ENCODE measurements at places on chromosomes 16 and 17. TPM values are rescaled to one million over a fixed set of nuclear protein-coding genes. Genes with fewer than 3 reads are reported as not detected.

GRCh38 chr16:89925596-89926079 is 2.5 kb downstream of the TUBB3 start:
- no peak for DNase-seq

DNA sequence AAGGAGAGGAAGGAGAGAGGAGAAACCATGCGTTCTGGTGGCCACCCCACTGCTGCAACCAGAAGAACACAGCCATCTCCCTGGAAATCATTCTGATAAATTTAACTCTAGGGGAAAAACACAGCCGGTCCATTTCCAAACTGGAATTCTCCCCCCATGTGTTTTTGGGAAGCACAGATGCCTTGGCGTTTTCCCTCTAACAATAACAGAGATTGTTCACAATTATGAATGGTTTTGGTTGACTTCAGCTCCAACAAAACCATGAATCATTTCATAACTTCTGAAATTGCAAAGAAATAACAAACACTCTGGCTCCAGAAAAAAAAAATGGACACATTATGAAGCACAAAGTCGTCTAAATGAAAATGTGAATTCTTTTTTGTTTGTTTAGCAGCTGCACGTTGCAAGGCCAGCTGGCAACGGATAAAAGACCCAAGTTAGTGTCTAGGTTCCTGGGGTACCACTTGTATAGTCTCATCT is 46.2 kb downstream of the GNAO1 start:
- DNase-seq: no peak

The ENKD1 gene
- 10.4 TPM for total RNA-seq

DNA sequence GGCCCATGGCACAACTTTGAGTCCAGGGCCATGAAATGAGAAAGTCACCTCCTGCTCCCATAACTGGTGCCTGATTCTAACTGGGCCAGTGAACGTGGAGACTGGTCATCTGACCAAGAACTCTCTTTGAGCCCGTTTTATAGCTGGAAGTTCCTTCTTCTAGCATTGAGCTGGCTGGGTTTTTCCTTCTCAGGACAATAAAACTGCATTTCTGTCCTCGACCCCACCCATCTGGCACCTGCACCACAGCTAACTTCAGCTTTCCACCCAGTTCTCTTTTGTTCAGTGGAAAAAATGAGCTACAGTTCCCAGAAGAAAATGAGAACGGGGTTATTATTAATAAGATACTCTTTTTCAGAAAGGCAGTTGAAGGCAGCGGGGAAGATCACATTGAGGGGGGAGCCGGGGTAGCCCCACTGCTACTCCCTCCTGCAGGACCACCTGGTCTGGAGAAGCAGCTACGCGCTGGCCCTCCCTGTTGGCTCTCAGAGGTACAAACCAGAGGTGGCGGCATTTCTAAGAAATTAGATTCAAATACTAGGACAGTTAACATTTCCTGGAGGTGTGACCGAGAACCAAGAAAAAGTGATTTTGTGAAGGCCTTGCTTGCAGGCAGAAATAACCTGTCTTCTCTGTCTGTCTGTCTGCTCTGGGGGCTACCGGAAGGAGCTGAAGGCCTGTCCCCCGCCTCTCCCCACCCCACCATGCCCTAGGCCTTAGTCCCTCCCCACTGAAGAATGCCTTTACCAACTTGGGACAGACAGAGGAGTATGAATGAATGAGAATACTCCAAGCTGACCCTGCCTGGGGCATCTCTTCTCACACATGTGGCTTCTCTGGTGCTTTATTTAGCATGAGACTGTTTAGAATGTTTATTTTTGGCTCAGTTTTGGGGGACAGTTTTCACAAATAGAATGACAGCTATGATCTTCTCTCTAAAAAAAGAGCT is 123.9 kb downstream of the XYLT1 start:
- DNase-seq: no peak

GRCh38 chr17:44970136-44970741 is 2.1 kb upstream of the C1QL1 start:
- no peak for DNase-seq

DNA sequence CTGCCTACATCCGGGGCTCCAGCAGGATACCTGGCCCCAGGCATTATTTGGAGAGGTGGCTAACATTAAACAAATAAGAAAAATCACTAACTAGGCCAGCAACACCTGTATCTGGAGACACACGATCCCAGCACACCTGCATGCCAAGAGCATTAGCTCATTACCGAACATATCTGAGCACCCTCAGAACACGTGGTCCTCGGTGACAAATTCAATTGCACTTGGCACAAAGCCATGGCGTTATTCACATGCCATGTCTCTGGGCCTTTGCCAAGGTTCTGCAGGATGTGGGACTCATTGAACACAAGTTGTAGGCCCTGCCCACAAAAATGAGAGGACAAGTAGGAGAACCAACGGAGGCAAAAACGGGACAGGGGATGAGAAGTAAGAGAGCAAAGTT is 552.3 kb downstream of the TOX3 start:
- DNase-seq: no peak

GRCh38 chr16:68074850-68075555 is 10.2 kb upstream of the NFATC3 start:
- DNase-seq: no peak

- no peak for DNase-seq
Measured at GRCh38 chr17:26775219-26775822, 518.6 kb upstream of the WSB1 start.

- DNase-seq: no peak
Measured at GRCh38 chr16:90019543-90020259, 445 bp upstream of the DBNDD1 start.

GRCh38 chr16:8740775-8741355 is 56.6 kb downstream of the TMEM186 start:
- no peak for DNase-seq

DNA sequence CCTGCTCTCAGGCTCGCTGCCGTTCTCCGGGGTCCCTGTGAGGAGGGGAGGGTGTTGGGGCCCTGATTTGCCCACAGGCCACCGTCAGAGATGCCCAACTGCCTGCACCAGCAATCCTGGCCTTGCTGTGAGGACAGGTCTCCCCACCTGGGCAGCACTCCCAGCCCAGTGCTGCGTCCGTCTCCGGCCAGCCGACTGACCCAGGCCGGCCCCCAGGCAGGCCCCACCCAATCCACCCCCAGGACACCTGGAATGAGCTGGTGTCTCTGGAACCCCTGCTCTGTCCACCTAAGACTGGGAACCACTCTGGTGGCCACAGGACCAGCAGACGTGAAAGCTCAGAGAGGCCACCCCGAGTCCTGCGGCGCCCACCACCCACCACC is 20.1 kb downstream of the PKD1 start:
- DNase-seq: no peak

The ADORA2B gene
- 10.6 TPM for total RNA-seq

- no peak for DNase-seq
Measured at GRCh38 chr17:79844869-79845600, 5.8 kb upstream of the CBX4 start.

The IRF8 gene
- not detected for total RNA-seq

The NPIPA8 gene
- not detected for total RNA-seq

GRCh38 chr16:60882816-60883215 is 1153.4 kb downstream of the CDH8 start:
- DNase-seq: no peak

DNA sequence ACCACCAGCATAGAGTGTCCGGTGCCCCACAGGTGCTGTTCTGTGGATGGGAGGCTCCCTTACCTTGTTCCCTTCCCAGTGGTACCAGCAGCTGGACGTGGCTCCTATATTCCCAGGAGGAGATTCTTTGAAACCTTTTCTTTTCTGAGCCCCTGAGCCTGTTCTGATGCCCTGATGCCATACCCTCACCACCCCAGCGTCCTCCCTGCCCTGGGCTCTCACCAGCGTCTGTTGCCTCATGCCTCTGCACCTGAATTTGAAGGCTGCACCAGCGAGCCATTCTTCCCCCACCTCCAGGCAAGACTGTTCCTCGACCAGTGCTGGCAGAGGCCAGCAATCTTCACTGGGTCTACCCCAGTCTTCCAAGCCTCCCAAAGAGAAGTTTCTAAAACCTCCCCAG is 505 bp downstream of the SOST start:
- DNase-seq: no peak

The FOXK2 gene
- total RNA-seq: 45.9 TPM

- DNase-seq: no peak
Measured at GRCh38 chr16:66578651-66579531, at the start of gene CMTM2. Gene CMTM2 (plus strand): TSS chr16:66579463. CDS start chr16:66579608, 145 bp downstream.

The ST6GALNAC2 gene
- 3.1 TPM for total RNA-seq

DNA sequence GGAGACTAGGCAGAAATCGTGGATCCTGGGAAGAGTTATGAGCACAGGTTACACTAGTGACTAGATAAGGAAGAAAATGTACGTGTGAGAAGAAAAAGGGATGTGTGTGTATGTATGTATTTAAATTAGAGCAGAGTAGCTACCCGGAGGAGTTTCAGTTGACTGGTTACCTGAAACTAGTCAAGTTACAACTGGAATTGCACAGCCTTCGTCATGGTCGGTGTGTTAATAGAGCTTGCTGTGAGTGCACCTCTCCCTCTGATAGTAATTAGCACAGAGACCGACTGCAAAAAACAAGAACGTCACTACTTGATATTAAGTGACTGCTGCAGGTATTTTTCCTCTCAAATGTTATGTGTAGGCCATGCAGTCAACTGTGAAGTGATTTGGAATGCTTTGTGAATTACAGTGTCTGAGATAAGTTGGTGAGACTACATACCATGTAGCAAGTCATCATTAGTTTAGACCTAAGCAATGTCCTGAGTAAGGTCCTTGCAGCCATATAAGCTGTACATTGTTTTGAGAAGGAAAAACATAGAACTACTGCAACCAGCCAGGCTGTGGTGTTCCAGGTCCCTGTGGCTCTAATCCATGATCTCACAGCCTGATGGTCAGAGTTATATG is 95.7 kb downstream of the WNT3 start:
- DNase-seq: no peak

DNA sequence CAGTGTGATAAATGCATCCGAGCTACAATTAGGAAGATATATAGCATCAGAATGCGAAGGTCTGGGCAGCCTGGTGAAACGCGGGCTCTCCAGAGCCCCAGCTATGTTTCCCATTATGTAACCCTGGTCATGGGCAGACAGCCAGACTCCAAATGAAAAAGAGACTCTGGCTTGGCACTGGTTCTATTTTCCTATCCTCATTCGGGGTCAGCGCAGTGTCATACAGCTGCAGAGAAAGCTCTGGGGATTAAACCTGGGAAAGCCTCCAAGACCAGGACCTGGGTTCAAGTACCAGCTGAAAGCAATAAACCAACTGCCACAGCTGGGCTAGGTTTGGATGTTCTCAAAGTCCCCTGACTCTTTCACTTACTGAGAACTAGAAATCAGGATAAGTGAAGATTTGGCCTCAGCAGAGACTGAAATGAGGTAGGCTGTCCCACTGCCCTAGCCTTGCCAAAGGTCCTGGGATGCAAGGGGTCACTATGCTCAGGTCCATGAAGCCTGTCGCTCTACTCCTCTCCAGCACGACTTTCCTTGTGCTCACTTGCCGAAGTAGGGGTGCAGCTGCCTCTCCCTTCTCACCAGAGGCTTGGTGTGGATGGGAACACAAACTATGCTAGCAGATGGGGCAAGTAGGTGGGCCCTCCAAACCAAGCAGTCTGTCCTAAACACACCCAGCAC is 123.8 kb downstream of the SMG6 start:
- no peak for DNase-seq

DNA sequence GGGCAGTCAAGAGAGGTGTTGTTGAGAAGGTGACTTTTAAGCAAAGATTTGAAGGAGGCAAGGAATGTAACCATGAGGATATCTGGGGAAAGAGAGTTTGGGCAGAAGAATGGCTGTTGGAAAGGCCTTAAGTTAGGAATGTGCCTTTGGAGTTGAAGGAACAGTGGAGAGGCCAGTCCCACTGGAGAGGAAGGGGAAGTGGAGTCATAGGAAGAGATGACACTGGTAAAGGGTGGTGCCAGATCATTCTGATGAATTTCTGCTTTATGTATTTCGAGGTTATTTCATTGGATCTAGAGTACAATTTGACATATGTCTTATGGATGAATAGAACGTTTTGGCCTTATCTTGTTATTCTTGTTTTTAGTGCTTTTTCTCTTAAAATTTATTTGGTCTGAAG is 93.5 kb downstream of the WWP2 start:
- DNase-seq: no peak

The NEUROD2 gene
- total RNA-seq: not detected

All from NCI-H460 (cell line).